ENCODE measurements at places on chromosomes 2 and 18. TPM values are rescaled to one million over a fixed set of nuclear protein-coding genes. Genes with fewer than 3 reads are reported as not detected.
A peak's percentile ranks its signal among the peaks of the same experiment; 100 is the strongest.

DNA sequence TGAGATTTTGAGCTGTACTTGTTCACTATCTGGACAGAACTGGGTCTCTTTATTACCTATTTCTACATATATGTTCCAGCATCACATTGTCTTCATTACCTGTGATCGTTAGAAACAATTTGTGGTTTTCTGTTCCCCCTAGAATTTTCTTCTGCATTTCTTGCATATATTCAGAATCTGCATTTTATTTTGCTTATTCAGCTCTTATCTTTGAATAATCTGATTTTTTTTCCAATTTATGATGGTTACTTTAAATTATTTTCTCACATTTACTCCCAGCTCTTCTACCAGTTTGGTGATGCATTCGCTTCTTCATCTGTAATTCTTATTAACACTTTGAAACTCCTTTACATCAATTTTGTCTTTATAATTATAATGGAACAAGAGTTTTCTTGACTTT lies 55.1 kb downstream of the LYPD6B start:
- no peak for DNase-seq

GRCh38 chr2:162840598-162841246 lies 2.2 kb upstream of the KCNH7 start:
- DNase-seq: peak; percentile 51

The KCTD18 gene
- total RNA-seq: 15.7 TPM

- no peak for DNase-seq
Measured at GRCh38 chr2:219165058-219165911, 4.5 kb downstream of the SLC23A3 start.

All from breast epithelium (tissue), 4 donors.